CD14-positive monocyte (primary cell): ENCODE measurements at places on chromosomes 5 and 9.

GRCh38 chr9:129481810-129482511 lies 138.9 kb downstream of the C9orf50 start:
- DNase-seq, result peak; percentile 39

DNA sequence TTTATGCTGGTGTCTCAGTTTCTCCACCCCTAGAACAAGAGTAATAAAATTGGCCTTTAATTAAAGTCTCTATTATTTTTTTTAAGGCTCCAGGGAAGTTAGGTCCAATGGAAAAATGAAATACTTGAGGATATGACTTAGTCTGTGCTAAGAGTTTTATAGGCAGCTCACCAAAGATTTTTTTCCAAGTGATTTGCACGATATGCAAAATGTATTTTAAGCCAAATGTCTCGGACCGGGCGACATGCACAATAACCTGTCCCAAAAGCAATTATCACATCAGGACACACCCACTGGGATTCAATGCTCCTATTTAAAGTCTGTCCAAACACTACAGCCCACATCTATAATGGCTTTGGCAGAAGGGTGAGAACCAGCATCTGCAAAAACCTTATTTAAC lies 136.1 kb upstream of the ANKH start:
- no peak for DNase-seq

GRCh38 chr5:109350537-109351270 lies 59.1 kb downstream of the PJA2 start:
- no peak for DNase-seq

GRCh38 chr9:92671323-92671722 lies 1.4 kb upstream of the IPPK start:
- no peak for DNase-seq

GRCh38 chr5:19608444-19609002 lies 379.5 kb downstream of the CDH18 start:
- no peak for DNase-seq

GRCh38 chr5:157518963-157519362 lies 56.6 kb downstream of the ADAM19 start:
- no peak for DNase-seq

DNA sequence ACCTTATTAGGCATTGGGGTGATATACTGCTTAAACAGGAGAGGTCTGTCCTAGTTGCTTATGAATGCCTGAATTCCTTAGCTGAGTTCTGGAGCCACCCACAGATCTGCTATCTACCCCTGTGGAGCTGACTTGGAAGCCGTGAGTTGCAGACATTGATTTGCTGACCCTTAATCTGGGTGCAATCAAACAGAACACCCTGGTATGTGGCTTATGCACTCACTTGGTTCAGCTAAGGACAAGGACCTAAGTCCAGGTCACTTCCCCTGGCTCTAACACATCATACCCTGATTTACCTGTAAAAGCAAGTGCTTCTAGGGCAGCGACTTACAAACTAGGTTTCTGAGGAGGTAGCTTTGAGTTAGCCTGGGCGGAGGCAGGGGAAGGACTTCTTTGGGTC lies 41.6 kb upstream of the TLR4 start:
- no peak for DNase-seq

GRCh38 chr9:108134486-108135128 lies 645.0 kb upstream of the KLF4 start:
- peak; percentile 23 for DNase-seq

GRCh38 chr5:111948092-111948841 lies 191.3 kb upstream of the NREP start:
- DNase-seq, result no peak

DNA sequence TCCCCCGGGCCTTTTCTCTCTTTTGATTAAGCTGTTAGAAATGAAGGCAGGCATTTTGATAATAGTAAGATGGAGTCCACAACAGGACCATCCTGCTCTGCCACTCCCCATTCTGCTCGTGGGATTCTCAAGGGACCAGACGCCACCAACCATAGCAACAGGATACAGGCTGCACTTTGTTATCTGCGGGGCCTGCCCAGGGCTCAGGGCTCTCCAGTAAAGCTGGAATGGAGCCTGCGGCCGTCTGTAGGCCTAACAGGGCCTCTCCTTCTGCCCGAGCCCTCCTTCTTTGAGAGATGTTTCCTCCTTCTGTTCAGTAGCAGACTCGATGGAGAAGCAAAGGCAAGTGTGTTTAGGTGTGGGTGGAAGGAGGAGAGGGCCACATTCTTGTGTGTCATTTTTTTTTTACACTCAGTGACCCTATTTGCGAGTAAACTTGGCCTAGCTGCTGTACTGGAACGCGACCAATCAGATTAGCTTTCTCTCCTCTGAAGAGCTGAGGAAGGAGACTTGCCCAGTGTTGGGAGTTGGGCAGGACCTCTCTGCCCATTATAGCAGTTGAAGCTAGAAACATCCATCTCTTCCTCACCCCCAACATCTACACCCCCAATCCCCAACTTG lies 8.9 kb upstream of the EPB41L4B start:
- DNase-seq, result no peak

DNA sequence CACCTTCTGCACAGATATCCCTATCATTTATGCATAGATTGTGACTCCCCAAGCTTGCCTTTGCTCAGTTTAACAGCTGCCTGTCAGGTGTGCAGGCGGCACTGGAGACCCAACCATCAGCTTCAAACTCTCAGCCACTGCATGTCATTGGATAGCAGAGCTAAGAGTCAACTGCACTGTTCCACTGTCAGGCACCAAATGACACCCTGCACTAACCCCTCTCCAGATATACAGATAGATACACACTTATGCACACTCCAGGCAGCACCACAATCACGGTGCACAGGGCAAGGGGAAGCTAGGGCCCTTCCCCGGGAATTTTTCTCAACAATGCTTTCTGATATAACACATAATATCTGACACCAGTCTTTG lies 142.3 kb downstream of the BNC2 start:
- DNase-seq, result no peak

DNA sequence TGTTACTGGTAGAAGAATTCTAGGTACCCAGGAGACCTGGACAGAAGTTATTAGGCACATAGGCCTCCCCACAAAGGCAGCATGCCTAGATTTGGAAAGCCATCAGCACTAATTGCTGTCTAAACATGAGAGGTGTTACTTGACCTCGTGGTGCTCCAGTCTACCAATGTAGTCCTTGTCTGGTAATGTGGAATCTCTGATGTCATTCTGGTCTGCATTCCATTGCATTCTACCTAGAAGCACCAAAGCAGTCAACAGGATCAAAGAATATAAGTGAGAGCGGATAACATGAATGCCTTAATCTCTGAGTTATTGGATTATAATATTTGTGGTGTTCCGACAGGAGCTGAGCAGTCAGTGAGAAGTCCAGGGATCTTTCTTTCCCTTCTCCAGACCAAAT lies 175.2 kb downstream of the PSAT1 start:
- no peak for DNase-seq

GRCh38 chr5:96083361-96083881 lies 121.8 kb upstream of the ELL2 start:
- no peak for DNase-seq

DNA sequence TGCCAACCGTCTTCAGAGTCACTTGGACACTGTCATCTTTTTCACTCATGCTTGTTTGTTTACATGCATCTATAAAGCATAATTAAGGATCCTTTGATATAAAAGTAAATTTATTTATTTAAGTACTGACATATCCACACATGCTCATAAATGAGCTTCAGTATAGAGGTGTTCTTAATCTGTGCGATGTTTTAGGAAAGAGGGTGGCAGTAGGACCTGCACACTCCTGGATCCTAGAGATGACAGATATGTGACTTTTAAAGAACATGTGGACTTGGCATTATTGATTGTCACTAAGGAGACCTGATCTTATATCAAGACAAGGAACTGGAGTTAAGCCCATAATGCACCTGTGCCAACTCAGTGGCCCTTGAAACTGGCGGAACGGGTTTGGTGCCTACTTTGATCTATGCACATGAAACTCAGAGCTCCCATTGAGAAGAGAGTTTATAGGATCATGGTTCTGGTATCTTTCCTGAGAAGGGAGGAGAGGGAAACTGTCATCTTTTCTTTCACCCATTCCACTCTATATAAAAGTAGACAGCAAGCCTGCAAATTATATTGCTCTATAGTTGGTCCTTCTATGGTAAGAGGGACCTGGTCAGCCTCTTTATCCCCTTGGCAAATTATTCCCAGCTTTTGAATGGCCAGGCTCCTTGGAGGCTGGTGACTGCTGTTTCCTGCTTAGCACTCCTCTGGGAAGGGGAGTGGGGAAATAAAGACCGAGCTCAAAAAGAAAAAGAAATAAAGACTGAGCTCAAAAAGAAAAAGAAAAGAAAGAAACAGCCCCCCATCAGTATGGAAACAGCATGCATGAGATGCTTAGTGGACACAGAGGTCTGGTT lies 57.8 kb upstream of the LIFR start:
- no peak for DNase-seq

- DNase-seq, result no peak
Measured at GRCh38 chr5:92769978-92770377, 811.0 kb downstream of the NR2F1-AS1 start.

DNA sequence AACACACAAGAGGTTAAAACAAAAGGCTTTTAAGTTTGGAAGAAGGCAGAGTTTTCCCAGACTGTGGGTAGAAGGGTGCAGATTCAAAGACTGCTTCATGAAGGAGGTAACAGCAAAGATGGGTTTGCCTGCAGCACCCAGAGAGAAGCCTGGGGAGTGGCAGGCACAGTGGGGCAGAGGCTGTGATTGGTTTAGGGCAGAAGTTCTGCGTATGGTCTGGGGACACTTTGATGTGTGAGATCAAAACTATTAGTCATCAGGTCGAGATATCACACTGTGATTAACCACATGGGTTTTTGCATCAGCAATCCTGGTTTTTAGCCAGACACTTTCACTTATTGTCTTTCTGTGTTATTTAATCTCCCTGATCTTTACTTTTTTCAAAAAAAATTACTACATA lies 188.8 kb upstream of the GLRA1 start:
- no peak for DNase-seq

- no peak for DNase-seq
Measured at GRCh38 chr5:1443991-1444360, 1.3 kb downstream of the SLC6A3 start.

- no peak for DNase-seq
Measured at GRCh38 chr9:110898358-110898757, 139.9 kb downstream of the LPAR1 start.

DNA sequence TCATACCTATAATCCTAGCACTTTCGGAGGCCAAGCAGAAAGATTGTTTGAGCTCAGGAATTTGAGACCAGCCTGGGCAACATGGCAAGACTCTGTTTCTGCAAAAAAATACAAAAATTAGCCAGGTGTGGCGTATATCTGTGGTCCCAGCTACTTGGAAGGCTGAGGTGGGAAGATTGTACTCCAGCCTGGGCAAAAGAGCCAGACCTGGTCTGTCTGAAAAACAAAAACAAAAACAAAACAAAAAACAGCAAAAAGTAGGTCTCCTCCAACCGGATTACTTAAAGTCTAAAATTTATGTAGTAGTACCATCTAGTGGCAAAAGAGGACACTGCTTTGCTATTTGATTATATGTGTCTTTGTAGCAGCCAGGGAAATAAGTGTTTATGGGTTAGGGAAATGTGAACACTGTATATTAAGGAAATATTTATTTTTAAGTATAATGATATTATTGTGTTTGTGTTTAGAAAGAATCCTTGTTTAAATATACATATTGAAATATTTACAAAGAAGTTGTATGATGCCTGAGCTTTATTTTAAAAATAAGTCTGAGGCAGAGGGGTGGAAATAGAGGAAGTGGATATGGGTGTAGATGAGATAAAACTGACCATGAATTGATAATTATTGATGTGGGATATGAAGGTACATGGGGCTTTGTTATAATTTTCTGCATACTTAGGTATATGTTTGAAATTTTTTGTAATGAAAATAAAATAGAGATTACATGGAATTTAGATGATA lies 20.0 kb downstream of the APC start:
- peak; percentile 45 for DNase-seq

GRCh38 chr5:121164632-121165031 lies 687.0 kb upstream of the FTMT start:
- no peak for DNase-seq

GRCh38 chr9:113548221-113549041 lies 84.9 kb downstream of the RGS3 start:
- peak; percentile 68 for DNase-seq
